ENCODE measurements at places on chromosomes 1 and 21. TPM values are rescaled to one million over a fixed set of nuclear protein-coding genes. Genes with fewer than 3 reads are reported as not detected.
A peak's percentile ranks its signal among the peaks of the same experiment; 100 is the strongest.

GBP4 gene
- total RNA-seq = not detected

PHLDA3 gene
- total RNA-seq = 10.7 TPM

DNA sequence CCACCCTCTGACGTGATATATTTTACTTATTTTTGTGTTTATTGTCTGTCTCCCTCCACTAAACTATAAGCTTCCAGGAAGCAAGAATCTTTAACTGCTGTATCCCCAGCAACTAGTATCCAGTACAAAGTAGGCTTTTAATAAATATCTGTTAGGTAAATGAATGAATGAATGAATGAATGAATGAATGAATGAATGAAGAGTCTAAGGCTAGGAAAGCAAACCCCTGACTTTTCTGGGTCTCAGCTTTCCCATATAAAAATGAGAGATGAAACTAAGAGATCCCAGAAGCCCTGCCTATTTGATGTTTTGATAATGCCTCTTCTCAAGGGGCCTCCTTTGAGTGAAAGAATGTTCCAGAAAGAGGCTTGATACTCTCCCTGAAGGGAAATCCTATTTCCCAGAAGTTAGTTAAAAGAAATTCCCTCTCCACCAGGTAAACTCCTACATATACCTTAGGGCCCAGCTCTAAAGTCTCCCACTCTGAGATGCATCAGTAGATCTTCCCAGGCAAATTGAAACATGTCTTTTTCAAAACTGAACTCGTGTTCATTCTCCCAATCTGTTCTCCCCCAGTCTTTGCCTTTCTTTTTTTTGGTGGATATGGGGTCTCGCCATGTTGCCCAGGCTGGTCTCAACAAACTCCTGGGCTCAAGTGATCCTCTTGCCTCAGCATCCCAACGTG lies 7.8 kb downstream of the TTC39A start:
- no peak for DNase-seq

DNA sequence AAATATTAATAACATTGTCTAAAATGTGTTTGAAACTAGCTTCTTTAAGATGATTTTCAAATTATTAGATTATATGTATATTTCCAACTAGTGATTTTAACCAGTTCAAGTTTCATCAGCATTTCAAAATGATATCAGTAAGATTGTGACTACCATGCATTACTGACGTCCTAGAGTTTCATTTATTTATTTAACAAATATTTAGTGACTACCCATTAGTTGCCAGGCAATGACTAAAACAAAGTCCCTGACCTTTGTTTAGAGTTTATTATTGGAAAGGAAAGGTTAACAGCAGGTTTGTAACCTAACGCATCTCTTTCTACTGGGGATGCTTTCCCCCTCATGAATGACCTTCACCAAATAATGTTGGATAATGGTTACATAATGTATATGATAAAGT lies 7.6 kb upstream of the C4BPB start:
- no peak for DNase-seq

DNA sequence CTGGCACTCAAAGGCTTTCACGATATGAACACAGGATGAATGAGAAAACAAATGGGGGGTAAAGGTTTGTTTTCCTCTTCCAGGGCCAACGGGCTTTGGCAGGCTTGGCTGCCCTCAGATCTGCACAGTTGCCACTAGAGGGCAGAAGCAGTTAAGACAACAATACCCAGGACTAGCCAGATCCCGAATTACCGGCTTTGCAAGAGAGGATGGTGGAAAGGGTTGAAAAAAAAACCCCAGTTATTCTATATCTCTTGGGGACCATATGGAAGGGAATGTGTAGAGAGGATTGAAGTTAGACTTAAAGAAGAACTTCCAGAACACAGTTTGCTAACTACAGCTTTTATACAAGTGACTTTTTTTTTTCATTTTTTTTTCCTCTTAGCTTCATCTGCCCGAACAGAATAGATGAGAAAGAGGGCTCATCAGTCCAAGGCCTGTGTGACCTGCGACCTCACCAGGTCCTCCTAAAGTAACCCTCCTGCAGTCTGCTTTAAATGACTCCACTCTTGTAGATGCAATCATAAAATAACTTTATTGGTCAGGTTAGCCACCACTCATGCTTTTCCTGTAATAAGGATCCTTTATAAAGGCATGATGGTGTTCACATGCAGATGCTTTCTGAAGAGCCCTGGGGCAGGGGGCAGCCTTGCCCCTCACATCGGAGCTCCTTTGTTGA lies 10.7 kb downstream of the FMOD start:
- peak; percentile 62 for DNase-seq

DNA sequence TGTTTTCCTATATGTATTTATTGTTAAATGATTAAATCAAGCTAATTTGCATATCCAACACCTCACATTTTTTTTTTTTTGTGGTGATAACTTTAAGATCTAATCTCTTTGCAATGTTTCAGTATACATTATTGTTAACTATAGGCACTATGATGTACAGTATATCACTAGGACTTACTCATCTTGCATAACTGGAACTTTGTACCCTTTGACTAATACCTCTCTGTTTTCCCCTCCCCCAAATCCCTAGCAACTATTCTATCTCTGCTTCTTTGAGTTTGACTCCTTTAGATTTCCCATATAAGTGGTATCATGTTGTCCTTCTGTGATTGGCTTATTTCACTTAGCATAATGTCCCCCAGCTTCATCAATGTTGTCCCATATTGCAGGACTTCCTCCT lies 9.7 kb upstream of the C1orf53 start:
- DNase-seq = no peak

GRCh38 chr1:160090760-160091159 lies 7.7 kb downstream of the IGSF8 start:
- no peak for DNase-seq

- DNase-seq = no peak
These were observed 146.1 kb downstream of the SIPA1L2 start for GRCh38 chr1:232483826-232484225.

DNA sequence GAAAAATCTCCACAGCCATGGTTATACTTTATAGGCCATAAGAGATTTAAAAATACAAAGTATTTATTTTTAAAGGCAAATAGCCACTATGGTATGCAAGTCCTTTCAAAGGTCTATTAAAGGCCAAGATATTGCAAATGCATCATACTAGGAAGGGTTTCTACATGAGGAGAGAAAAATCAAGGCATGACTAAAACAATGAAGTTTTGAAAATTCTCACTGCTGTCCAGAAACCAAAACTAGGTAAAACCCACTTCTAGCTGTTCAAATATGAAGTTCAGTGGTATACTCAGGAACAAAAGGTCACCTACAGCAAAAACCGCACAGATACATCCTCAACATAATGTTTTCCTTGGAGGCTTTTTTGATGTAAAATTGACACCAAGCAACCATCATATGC lies 75.0 kb downstream of the EPS15 start:
- no peak for DNase-seq

DNA sequence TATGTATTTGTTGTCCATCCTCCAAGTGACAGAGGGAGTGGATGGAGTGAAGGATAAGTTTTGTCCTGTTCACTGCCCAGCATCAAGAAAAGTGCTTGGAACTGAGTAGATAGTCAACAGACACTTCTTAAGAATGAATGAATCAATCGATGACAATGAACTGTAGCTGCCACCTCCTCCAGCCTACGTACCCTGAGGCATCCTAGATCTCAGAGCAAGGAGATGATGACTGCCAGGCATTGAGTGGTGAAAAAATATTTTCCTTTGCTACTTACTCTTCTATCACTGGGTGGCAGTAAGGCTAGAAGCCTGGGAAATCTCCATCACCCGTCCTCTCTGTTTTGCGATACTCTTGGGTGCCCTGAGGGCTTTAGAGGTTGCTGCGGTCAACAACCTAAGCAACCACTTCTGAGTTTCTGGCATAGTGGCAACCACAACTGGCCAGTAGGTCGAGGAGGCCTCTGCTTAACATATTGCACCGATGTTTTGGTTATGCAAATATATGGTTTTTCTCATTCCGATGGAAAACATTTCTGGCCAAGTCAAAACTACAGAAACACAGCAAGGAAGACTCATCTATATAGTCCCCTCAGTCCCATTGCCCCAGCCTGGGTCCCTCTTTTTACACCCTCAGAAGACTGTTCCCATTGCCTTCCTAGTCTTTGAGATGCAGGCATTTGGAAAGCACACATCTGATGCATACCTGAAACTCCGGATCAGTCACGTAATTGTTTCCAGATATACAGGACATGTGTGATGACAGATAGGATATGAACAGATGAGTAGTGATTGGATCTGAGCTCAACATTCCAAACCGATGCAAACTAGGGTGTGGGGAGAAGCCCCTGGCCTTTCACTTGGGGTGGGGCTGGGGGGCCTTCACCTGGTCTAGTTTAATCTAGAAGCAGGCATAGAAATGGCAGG lies 136.8 kb downstream of the RUNX1 start:
- DNase-seq = no peak

DNA sequence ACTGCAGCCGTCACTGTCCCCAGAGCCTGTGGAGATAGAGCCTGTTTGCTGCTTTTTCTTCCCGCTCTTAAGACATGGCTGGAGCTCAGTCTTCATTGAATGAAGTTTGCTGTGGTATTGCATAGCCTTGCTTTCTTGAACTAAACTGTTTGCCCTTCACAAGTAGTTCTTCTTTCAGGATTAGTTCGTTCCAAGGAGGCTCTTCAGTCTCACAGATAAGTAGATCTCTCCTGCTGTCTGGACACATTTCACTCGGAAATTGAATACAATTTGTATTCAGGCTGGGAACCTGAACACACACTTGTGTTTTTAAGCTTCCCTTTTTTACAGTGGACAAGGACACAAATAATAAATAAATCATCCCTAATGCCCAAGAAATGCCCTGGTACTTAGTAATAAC lies 34.7 kb downstream of the IFNAR1 start:
- DNase-seq = no peak

DNA sequence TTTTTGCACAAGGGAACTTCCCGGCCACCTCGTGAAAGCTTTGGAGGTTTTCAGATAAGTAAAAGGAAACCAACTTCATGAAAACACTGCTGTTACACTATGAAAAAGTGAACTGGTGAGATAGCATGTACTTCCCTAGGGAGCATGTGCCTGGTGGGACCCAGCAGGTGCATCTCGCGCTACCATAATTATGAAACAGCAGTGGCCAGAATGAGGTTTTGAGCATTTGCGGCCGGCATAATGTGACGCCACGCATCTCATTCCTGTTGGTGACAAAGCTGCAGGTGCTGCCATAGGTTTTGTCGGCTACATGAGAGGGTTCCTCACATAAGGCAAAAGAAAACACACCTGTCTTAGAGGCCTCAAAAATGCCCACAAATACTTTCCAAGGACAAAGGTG lies 1.7 kb downstream of the KRTAP10-3 start:
- DNase-seq = no peak

All from neural crest cell (in vitro differentiated cells).